ENCODE measurements at places on chromosomes 3 and 15.
A peak's percentile ranks its signal among the peaks of the same experiment; 100 is the strongest.

DNA sequence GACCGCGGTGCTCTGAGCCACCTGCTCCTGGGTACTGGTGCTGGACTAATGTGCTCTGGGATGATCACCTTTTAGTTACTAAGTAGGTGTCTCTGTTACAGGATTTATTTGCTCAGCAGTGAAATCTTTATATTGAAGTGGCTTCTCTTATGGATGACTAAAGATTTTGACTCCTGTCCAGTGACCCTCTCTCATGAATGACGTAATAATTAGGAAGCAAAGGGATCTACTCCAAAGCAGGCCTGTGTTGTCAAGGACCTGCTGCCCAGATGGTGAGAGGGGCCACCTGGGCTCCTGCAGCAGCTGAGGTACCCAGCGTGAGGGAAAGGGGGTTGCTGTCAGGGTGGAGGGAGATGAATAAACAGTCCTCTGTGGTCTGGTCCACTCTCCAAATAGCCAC is 263.6 kb downstream of the GABRG3 start:
- no peak for DNase-seq

- DNase-seq: no peak
Observed at GRCh38 chr15:73584699-73585420, 48.3 kb downstream of the NPTN start.

DNA sequence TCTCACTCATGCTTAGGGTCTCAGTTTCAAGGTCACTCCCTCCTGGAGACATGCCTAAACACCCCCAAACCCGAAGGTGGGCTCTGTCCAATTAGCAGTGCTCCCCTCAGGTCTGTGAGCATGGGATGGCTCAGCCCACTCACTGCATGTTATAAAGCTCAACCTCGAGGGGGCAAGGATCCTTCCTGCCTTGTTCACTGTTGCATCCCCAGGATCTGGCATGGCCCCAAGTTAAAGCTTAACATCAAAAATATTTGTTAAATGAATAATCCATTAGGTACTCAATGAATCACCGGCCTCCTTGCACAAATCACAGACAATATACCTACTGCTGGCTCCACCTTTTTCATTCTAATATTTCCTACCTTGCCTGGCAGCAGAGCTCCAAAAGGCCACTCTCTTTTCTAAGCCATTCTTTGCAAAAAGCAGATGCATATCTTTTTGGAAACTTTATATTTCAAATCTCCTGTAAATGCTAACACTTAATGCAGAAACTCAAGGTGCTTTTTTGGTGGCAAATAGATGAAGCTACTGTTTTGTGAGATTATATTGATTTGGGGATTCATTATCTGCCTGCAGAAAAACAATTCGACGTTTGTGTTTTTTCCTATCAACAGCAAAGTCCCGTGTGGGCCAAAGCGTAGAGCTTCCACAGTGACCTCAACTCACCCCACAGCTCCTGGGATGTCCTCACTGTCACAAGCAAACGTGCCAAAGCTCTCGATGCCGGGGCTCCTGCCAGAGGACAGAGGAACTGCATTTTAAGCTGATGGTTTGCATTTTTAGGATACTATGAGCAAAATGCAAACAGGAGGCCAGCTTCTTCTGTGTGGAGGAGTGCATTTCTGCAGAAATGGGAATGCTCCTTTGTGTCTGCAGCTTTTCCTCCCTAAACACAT is 35.4 kb downstream of the PCOLCE2 start:
- DNase-seq: peak; percentile 97

- peak; percentile 89 for DNase-seq
Observed at GRCh38 chr3:65778968-65779367, 259.8 kb downstream of the MAGI1 start.

DNA sequence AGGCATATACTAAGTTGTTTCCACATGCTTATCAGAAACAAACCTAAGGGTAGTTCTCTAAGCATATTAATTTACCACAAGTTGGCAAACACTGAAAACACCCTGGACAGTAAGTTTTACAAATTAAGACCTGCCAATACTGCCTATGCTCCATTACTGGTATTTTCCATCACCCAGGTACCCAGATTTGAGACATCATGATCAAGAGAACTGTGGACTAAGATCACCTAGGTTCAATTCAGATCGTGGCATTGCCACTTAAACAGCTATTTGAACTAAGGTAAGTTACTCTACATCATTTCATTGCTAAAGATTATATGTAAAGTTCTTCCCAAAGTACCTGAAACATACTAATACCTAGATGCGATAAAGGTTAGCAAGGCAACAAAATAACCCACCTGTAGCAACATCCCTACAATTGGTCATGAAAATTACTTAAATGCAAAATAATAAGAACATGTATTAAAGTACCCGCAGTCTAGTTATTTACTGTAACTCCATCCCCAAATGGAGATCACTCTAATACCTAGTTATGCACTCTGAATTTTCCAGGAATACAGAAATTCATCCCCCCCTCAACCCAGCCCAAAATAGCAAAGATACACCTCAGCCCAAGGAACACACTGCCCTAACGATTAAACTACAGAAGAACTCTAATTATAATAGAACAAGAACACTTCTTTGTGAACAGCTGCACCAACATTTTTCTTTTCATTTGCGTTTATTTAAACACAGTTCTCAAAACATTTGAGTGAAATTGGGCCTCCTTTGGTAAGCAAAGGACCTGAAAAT is 21.6 kb downstream of the TRA2B start:
- no peak for DNase-seq

DNA sequence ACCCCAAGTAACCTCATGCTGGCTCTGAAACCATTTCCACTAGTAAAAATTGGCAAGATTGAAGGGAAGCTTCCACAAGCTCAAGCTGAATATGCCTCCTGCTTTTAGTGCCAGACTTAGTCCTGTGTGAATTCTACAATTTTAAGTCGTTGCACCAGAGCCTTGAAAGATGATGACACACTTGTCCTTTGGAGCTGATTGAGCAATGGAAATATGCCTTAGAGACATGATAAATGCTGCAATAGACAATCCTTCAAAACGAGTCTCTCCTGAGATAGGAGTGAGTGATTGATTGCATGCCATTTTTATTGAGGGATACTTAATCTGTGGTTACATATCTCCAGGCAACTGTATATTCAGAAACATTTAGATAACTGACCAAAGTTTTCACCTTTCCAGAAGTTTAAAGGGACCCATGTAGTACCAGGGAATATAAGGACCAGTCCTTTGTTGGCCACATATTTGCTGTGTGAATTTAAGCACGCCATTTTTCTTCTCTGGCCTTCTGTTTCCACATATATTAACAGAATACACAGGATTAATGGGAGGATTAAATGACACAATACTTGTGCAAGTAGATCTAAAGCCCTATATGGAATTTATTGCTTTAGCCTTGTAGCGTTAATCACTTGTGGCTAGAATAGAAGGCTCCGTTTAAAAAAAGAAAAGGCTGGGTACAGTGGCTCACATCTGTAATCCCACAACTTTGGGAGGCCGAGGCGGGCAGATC is 65.1 kb downstream of the PPARG start:
- peak; percentile 61 for DNase-seq

DNA sequence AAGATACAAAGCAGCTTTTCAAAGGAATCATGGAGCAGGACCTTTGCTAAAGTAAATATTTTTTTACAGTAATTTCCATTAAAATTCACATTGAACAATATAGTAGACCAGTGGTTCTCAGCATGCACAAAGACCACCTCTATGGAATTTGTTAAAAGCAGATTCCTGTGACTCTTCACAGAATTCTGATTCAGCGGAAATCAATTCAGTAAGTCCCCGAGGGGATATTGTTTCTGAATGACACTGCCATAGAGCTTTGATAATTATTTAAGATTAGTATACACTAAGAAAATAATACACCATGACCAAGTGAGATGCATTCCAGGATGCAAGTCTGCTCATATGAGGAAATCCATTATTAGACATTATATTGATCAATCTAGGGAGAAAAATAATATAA is 161.9 kb upstream of the TNIK start:
- no peak for DNase-seq

GRCh38 chr15:92788196-92788595 is 111.9 kb upstream of the CHD2 start:
- no peak for DNase-seq

DNA sequence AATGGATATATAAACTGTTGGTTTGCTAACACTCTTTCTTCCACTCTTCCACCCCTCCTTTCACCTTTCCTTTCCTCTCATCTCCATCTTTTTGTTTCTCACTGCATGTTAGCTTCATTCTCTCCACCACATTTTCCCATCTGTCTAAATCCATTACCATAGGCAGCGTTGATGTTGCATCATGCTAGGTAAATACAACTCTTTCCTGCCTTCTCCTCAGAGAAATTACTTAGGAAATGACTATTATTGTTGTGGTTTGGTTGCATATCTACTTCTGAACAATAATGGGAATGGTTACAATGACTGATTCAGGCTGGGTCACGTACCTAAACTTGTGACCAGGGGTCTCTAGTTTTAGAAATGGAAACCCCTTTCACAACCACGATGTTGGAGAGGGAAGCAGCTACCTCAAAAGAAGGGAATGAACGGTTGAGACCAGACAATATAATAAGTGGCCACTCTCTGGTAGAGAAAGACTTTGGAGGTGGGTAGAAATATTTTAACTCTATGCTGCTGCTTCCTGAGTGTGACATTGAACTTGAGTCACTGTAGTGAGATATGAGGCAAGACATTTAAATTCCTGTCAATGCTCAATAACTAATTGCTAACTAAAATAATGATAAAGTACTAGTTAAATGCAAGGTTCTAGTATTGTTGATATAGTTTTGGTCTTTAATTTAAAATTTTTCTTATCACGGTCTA is 314.1 kb upstream of the TGFBR2 start:
- DNase-seq: peak; percentile 91

DNA sequence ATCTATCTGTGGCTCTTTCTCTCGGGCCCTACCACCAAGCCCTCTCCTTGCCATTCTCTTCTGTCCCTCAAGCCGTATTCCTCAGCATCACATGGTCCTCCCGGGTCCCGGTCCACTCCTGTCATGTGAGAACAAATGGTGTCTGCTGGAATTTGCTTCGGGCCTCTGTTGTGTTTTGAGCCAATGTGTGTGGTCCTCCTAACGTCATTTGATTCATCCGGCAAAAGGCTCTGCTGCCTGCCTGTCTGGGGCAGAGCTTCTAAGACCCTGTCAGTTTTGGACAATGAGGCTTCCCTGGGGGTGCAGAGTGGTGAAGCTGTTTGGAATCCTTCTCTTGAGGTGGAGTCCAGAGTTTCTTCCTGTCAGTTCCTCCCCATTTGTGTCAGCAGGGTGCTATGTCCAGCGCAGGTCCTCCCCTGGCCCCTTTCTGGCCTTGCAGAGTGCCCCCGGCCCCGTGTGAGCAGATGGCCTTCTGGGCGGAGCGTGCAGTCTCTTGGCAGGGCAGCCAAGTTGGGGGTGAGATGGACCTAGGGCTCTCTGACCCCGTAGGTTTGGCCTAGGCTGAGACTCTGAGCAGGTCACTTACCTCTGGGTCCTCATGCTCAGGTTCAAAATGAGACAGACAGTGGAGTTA is 93.6 kb downstream of the APBA2 start:
- no peak for DNase-seq

DNA sequence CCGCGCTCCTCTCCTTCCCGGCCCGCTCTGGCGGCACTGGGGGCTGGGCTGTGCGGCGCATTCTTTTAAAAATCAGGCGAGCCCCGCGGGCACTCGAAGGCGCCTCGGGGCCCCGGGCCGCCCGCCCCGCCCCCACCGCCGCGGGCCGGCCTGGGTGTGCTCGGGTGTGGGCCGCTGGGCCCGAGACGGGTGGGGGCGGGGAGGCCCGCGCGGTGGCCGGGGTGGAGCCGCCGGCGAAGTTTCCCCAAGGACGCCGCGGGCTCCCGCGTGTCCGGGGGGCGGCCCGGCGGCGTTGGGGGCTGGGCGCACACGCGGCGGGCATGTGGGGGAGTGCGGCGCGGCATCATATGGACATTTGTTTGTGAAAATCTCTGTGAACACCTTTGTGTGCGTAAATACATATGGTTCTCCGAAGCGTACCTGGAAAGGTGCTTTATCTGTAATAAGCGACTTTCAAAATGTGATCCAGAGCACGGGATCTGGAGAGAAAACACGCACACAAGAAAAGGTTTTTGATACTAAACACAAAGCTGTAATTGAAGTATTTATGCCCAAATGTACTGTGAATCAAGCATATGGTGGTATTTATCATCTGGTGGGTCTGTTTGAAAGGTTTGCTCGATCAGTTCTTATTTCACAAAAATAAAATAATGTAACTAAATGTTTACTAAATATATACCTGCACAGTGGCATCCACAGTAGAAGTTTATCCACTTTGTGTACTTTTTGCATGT is 612 bp upstream of the TBL1XR1 start:
- no peak for DNase-seq

- peak; percentile 99 for DNase-seq
Observed at GRCh38 chr3:143480344-143480743, 360.8 kb downstream of the CHST2 start.

- DNase-seq: no peak
Observed at GRCh38 chr15:73647259-73648013, 14.2 kb upstream of the NPTN start.

DNA sequence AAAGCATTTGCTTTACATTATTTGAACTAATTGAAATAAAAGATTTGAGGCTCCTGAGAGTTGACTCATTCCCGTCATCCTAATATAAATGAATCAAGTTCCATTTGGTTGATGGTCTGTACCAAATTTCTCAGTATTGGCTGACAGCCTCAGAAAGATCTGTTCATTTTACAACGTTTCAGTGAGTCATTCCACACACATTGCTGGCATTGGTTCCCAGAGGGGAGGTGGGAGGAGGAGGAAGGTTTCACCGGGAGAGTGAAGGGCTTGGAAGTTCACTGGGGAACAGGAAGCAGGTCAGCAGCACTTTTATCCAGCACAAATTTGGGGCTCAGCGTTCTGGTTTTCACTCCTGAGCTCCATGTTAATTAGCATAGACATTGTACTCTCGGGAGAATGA is 176.7 kb upstream of the CADPS start:
- peak; percentile 1 for DNase-seq

- DNase-seq: no peak
Observed at GRCh38 chr15:31609906-31610305, 283.3 kb downstream of the KLF13 start.

GRCh38 chr3:14412831-14413380 is 10.5 kb downstream of the SLC6A6 start:
- no peak for DNase-seq

DNA sequence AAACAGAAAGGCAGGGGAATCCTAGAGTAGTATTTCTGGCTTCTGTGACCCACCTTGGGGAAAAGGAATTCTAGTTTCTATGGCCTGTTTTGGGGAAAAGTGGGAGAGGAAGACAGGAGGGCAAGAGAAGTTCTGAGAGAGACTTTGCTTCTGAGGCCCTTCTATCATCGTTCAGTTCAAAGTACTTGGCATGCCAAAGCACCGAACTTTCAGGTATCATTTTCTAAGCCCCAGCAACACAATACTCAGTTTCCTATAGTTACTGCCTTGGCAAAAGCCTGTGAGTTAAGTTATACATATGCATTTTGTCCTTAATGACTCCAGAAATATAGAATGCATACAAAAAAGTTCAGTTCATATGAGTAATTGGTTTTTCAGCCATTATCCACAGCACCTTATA is 74.1 kb upstream of the CHD2 start:
- no peak for DNase-seq

DNA sequence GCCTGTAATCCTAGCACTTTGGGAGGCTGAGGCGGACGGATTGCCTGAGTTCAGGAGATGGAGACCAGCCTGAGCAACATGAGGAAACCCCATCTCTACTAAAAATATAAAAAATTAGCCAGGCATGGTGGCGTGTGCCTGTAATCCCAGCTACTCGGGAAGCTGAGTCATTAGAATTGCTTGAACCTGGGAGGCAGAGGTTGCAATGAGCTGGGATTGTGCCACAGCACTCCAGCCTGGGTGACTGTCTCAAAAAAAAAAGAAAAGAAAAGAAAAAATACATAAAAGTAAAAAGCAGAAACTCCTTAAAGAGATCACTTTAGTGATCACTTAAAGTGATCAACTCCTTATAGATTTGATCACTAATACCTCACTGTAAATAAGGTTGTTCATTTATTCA is 78.0 kb downstream of the GMPS start:
- no peak for DNase-seq
